ENCODE measurements at places on chromosomes 12 and 14. TPM values are rescaled to one million over a fixed set of nuclear protein-coding genes. Genes with fewer than 3 reads are reported as not detected.

KLRD1 gene
- 0.66 TPM for total RNA-seq

CMTM5 gene
- 0.44 TPM for total RNA-seq

BMAL2 gene
- 71.3 TPM for total RNA-seq

DAAM1 gene
- 26.3 TPM for total RNA-seq

NAV3 gene
- total RNA-seq = 41.2 TPM

DDX47 gene
- 52.3 TPM for total RNA-seq

DCN gene
- 1,986 TPM for total RNA-seq

SMIM10L1 gene
- total RNA-seq = 6.0 TPM

P2RX2 gene
- not detected for total RNA-seq

SLC25A47 gene
- total RNA-seq = not detected

DHRS7 gene
- 106 TPM for total RNA-seq

SYNDIG1L gene
- total RNA-seq = 0.15 TPM

MYL6B gene
- 68.3 TPM for total RNA-seq

C1R gene
- 432 TPM for total RNA-seq

NELL2 gene
- not detected for total RNA-seq

IAPP gene
- not detected for total RNA-seq

TBX3 gene
- 55.9 TPM for total RNA-seq

KCNA1 gene
- under 0.01 TPM for total RNA-seq

NUP37 gene
- 42.8 TPM for total RNA-seq

CRY1 gene
- total RNA-seq = 12.9 TPM

MYO1H gene
- not detected for total RNA-seq

PTHLH gene
- total RNA-seq = 0.83 TPM

PA2G4 gene
- total RNA-seq = 138 TPM

RTN1 gene
- total RNA-seq = not detected

CCDC196 gene
- not detected for total RNA-seq

TMEM63C gene
- not detected for total RNA-seq

PSMA3 gene
- 146 TPM for total RNA-seq

MYH6 gene
- total RNA-seq = not detected

R3HDM2 gene
- total RNA-seq = 23.7 TPM

CDH24 gene
- 13.6 TPM for total RNA-seq

NTN4 gene
- total RNA-seq = 11.1 TPM

RAD51AP1 gene
- 26.8 TPM for total RNA-seq

ZC3H14 gene
- 55.4 TPM for total RNA-seq

PXN gene
- total RNA-seq = 57.0 TPM

P3H3 gene
- total RNA-seq = 121 TPM

PIP4P1 gene
- total RNA-seq = 26.5 TPM

AMN gene
- 0.15 TPM for total RNA-seq

SLC5A8 gene
- not detected for total RNA-seq

KRT3 gene
- total RNA-seq = not detected

OR6C2 gene
- total RNA-seq = not detected

DPF3 gene
- total RNA-seq = 13.9 TPM

TAS2R14 gene
- total RNA-seq = 4.1 TPM

TUBA1B gene
- 4,279 TPM for total RNA-seq

OTX2 gene
- not detected for total RNA-seq

NDRG2 gene
- 0.17 TPM for total RNA-seq

LRP1-AS gene
- not detected for total RNA-seq

FAM90A1 gene
- total RNA-seq = not detected

RHEBL1 gene
- not detected for total RNA-seq

ABCC9 gene
- total RNA-seq = 8.7 TPM

RAPGEF3 gene
- 6.8 TPM for total RNA-seq

COX8C gene
- not detected for total RNA-seq

ZDHHC22 gene
- not detected for total RNA-seq
